ENCODE measurements at places on chromosomes 1 and 21. TPM values are rescaled to one million over a fixed set of nuclear protein-coding genes. Genes with fewer than 3 reads are reported as not detected.

DNA sequence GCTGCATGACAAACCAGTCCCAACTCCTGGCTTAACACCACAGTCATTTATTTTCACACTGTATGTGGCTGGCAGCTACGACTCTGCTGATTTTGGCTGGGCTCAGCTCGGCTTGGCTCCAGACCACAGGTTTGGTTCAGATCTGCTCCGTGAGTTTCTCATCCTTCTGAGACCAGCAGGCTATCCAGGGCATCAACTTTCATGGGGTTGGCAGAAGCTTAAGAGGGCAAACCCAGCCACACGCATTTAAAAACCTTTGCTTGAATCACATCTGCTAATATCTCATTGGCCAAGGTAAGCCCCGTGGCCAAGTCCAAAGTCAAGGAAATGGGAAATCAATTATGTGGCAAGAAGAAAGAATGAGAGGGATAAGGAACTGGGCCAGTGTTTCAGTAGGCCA is 574.2 kb downstream of the MATN1 start:
- no peak for DNase-seq

DNA sequence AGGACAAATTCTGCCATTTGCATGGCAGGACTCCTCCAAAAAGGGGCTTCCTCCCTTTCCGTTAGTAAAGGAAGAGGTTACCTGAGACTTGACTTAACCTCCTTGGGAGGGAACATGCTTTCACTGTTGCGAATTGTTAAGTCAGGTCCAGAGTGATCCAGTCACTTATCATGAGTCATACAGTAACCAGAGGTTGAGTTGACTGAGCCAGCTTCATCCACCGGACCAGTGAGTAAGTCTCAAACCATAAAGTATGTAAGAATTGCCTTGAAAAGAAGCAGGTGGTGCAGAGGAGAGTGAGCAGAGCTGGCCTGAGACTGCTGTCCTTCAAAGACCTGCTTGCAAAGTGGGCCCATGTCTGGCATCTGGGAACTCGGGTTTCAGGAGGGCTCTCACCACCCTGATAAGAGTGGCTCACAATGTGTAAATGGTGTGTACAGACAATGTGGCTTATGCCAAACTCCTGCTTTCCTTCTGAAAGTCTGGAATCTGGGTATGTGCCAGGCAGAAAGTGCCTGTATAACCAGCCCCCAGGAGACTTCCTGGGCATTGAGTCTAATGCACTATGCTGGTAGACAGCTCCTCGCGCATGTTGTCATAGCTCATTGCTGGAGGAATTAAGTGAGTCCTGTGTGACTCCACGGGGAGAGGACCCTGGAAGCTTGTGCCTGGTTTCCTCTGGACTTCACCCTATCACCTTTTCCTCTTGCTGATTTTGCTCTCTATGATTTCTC is 84.3 kb upstream of the KLHDC7A start:
- no peak for DNase-seq

GRCh38 chr1:248852481-248853405 is 6.1 kb downstream of the ZNF692 start:
- no peak for DNase-seq

- DNase-seq = no peak
Measured at GRCh38 chr1:231099996-231100767, 60.1 kb upstream of the FAM89A start.

GRCh38 chr1:67338642-67339041 is 31.0 kb downstream of the IL12RB2 start:
- no peak for DNase-seq

- no peak for DNase-seq
Measured at GRCh38 chr1:177820213-177820612, 149.6 kb downstream of the SEC16B start.

- no peak for DNase-seq
Measured at GRCh38 chr1:21681426-21681825, 12.3 kb upstream of the RAP1GAP start.

GRCh38 chr1:91555074-91555730 is 54.6 kb downstream of the CDC7 start:
- no peak for DNase-seq

DNA sequence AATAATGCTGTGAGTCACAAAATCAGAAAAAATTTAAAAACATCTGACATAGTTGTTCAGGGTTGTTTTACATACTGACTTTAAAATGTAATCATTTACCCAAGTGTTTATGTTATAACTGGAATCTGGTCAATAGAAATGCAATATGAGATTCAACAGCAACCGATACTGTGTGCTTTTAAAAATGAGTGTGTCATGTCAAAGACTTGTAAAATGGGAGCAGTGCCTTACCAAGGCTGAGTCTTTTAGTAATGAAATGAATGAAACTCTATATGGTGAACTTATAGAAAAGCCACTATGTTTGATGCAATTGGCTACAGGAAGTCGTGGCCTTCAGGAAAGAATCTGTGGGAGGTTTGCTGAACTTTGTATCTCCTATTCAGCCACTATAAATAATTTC is 570.2 kb downstream of the DPYD start:
- DNase-seq = no peak

- no peak for DNase-seq
Measured at GRCh38 chr1:91724231-91724630, 161.7 kb downstream of the TGFBR3 start.

DNA sequence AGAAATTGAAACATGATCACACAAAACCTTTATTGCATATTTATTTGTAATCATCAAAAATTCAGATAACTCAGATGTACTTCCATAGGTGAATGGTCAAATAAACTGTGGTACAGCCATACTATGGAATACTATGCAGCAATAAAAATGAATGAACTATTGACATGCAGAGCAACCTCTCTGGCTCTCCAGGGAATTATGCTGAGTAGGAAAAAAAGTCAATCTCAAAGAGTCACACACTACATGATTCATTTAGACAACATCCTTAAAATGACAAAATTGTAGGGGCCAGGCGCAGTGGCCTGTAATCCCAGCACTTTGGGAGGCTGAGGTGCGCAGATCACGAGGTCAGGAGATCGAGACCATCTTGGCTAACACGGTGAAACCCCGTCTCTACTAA is 104.0 kb downstream of the TPR start:
- DNase-seq = no peak

DNA sequence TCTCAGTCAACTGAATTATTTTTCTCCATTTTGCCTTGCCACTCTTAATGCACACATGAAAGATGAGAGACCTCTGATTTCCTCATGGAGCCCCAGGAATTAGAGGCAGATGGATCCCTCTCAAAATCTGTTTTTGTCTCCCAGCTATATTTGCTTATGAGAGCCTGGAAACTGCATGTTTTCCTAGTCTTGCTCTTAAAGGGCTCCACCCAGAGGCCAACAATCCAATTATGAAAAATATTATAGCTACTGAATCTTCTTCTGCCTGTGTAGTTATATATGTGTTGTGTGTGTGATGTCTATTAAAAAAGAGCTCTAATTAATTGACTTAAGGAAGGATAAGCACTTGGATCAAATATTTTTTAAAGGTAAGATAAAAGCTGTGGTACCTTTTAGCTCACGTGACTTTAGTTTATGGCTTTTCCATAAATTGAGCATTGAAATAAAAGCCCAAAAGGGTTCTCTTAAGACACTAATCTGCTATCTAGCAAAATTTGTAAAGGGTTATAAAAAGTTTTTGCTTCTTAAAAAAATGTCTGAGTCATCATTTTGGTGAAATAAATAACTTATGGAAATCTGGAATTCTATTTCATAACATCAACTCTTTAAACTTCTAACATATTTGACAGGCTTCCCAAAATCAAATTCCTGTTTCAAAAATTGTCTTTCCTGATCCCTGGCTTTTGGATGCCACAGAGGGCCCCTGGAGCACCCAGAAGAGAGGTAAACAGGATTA is 31.2 kb upstream of the TSPEAR start:
- DNase-seq = no peak

DNA sequence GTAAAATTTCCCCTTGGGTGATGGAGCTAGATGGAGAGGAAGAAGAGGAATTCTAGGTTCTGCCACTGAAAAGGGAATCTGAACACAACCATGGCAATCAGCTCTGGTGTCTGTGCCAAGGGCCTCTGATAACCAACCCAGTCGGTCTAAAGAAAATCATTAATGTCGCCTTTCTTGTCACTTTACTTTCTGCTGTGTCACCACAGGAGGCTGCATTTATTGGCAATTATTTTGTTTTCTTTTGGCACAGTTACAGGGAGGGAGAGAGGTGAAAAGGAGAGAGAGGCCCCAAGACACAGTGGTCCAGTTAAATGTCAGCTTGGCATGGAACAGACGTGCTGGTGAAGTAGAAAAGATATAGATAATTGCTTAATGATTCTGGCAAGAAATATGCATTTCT is 287.0 kb downstream of the ASTN1 start:
- no peak for DNase-seq

DNA sequence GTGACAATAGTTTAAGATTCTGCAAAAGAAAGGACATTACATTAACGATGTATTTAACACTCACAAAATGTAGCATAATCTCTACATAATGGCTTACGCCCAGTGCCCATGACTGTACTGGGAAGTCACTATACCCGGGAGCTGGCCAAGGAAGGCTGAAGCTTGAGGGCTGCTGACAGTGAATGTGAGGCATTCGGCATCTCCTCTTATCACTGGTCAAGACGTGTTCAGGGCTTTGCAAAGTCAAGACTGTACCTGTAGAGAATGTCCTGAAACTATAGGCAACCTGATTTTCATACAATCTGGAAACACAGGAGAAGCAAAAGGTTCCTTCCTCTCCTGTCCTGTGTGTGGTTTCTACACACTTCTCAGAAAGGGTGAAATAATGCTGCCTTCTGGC is 12.7 kb upstream of the IFNGR2 start:
- DNase-seq = no peak

- peak; percentile 86 for DNase-seq
Measured at GRCh38 chr1:156490401-156491032, 10.1 kb downstream of the MEF2D start.

GRCh38 chr1:111615870-111616715 is 3.5 kb upstream of the RAP1A start:
- no peak for DNase-seq

- no peak for DNase-seq
Measured at GRCh38 chr1:214842856-214843255, 239.7 kb upstream of the KCNK2 start.

DNA sequence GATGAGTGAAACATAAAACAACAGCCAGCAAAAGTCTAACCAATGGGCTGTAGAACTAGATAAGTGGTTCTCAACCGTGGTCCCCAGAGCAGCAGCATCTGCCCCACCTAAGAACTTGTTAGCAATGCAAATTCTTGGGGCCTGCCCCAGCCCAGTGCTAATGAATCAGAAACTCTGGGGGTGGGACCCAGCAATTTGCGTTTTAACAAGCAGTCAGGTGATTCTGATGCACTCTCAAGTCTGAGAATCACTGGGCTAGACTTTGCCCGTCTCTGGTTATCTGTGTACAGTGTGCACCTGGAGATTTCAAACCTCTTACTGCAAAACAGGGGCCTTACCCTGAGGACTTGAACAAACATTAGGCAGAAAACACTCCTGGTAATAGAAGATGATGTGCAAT is 66.5 kb downstream of the PLXNA2 start:
- DNase-seq = no peak

DNA sequence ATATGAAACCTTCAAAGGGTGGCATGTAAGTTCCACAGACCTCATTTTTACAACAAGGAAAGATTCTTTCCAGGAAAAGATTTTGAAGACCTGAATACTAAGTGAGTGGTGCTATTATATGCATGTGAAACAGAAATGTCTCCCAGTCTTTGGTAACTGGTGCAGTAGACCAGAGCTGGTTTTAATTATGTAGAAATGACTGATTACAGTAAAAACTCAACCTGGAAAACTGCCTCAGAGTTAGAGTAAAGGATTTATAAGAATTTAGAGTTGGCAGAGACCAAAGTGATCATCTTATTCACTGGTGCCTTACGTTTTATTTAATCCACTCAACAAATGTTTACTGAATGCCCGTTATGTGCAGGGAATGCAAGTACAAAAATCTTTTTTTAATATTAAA is 30.2 kb upstream of the LRRC8D start:
- no peak for DNase-seq

- no peak for DNase-seq
Measured at GRCh38 chr1:216892581-216893160, 169.4 kb upstream of the ESRRG start.

DNA sequence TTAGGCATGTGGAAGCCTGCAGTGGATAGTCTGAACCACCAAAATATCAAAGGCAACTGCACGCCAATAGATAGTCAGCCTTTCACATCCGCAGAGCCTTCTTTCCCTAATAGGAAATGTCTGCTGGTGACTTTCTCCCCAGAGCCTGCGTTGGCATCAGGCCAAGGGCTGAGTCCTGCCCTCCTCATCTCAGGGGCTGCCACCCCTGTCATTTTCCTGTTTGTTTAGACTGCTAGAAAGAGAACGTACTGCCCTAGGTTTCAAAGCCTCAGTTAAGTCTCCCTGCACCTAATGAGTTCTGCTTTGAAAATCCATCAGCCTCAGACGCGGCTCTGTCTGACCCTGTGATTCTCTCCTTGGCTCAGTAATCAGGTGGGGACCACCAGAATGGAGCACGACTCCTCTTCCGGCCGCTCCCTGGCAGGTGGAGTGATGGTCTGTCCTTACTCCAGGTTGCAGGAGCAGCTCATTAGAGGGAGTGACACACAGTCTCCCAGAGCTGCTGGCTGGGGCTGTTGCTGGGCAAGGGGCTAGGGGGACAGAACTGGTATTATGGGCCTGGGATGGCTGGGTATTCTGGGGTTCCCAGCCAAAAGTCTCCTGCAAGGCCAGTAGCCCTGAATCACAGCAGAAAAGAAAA is 27.3 kb downstream of the STUM start:
- no peak for DNase-seq

GRCh38 chr21:25898671-25899070 is 163.9 kb downstream of the GABPA start:
- DNase-seq = no peak

DNA sequence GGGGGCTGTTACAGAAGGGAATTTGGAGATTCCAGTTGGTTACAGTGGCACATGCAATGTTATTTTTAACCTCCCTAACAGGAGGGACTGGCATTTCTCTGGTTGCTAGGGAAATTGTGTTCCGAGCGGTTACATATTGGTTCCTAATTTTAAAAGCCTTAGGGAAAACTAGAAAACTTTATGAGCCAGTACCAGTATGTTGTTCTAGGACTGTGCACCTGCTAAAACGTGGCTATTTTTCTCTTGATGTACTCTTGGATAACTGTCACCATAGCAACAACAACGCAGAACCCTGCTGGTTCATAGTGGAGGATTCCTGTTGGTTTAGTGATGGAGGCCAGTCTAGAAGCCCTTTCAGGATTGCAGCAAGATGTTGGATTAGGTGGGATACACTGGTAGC is 68.9 kb upstream of the PGBD5 start:
- no peak for DNase-seq

SLAMF7 gene
- polyA plus RNA-seq = 0.06 TPM

SH2D1B gene
- polyA plus RNA-seq = 0.12 TPM

RCC1 gene
- polyA plus RNA-seq = 17.4 TPM

BROX gene
- polyA plus RNA-seq = 10.1 TPM

OR14K1 gene
- not detected for polyA plus RNA-seq

TMEM82 gene
- polyA plus RNA-seq = not detected

LORICRIN gene
- 0.25 TPM for polyA plus RNA-seq

PGLYRP4 gene
- not detected for polyA plus RNA-seq

DNM3 gene
- polyA plus RNA-seq = 0.77 TPM

CLDN19 gene
- 0.03 TPM for polyA plus RNA-seq

TRIM58 gene
- polyA plus RNA-seq = not detected

NHLH1 gene
- not detected for polyA plus RNA-seq

SLAMF6 gene
- polyA plus RNA-seq = 0.08 TPM

GUCA2B gene
- 0.06 TPM for polyA plus RNA-seq

SPRR3 gene
- polyA plus RNA-seq = not detected

MIXL1 gene
- polyA plus RNA-seq = not detected

ADGRL4 gene
- 8.7 TPM for polyA plus RNA-seq

PLA2G2A gene
- 152 TPM for polyA plus RNA-seq

GJB5 gene
- polyA plus RNA-seq = not detected
